NCI-H748 treated with DMSO at 0.1 percent for 48 hours (cell line): ENCODE measurements at places on chromosomes 7 and 10.
A peak's percentile ranks its signal among the peaks of the same experiment; 100 is the strongest.

DNA sequence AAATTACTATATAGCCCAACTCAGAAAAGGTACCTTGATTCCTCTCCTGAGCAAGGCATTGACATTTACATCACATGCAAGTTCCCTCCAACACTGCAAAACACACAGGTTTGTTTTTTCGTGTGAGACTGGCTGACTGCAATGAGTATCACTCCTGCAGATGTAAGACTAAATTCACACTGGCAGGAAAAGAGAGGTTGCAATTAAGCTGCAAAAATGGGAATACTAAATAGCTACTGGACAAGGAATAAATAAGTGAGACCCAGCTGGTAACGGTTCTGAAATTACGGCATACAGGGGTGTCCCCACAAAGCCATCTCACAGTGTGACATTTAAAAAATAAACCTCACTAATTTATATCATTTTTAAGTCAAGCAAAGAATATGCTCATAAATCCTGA is 97.3 kb downstream of the PIP4K2A start:
- no peak for DNase-seq

GRCh38 chr10:4359003-4359402 is 467.0 kb upstream of the AKR1E2 start:
- no peak for DNase-seq

GRCh38 chr10:22259280-22259679 is 41.5 kb upstream of the EBLN1 start:
- no peak for DNase-seq

GRCh38 chr10:78299851-78300468 is 266.3 kb downstream of the RPS24 start:
- no peak for DNase-seq

DNA sequence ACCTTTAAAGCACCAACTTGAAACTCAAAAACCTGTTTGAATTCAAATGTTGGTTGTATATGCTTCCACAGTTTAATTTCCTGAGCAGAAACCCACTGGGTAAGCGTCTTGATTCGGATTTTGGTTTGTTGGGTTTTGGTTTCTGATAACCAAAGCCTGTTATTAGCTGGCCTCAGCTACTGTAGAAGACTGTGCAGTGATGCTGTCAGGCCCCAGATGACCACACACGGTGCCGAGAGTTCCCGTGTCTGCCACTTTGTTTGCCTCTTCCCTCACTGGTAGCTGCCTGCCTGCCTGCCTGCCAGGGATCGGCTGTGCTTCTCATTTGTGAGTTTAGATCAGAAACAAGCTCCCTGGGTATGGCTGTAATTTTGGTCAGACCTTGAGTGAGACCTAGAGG is 5.6 kb downstream of the MDH2 start:
- no peak for DNase-seq

DNA sequence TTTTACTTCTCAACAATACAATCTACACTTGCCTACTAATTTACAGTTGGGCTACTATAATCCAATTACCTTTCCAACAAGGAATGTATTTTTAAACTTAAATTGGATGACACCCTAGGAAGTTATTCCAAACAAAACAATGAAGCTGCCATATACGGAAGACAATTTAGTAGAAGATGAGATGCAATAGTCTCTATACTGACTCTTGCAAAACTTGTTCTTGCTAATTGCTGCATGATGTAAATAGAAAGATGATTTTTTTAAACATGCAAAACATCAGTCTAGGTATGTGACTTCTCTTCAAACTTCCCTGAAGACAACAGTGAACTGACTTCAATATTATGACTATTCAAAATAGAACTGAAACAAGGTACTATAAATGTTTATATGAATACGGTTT is 17.6 kb downstream of the NT5C3A start:
- DNase-seq, result no peak

DNA sequence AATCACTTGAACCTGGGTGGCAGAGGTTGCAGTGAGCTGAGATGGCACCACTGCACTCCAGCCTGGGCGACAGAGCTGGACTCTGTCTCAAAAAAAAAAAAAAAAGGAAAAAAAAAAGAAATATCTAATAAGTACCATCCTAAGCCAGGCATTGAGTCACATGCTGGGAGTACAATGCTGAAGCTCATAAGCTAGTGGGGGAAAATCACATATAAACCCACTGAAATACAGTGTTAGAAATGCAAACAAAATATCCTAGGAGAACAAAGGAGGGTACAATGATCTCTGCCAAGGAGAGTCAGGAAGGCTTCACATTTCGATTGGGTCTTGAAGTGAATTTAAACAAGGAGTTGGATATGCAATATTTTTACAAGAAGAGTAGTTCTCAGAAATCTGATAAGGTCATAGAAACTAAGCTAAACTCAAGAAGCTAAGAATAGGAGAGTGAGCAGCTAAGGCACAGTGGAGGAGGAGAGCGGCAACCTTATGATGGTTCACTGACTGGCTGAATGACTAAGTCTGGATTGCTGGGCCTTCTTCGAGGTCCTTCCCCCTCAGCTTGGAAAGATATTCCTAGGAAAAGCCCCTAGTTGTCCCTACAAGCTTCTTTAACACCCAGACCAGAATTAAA is 115.5 kb downstream of the PHTF2 start:
- DNase-seq, result no peak

GRCh38 chr7:18638594-18639452 is 143.3 kb downstream of the HDAC9 start:
- no peak for DNase-seq

DNA sequence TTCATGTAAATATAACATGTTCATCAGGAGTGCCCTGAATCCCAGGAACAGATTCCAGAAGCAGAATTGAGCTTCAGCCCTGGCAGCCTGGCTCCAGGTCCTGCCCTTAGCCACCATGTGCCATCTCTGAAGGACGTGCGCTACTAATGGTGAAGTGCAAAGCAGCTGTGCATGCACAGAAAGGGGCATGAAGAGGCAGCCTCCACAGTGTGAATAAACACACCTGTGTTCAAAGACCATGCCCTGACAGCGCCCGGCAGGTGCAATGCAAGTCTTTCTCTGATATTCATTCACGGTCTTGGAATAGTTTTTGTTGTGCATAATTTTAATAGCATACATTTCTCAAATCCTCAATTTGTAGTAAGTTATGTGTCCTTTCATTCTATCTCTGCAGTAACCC is 250.4 kb upstream of the TCERG1L start:
- DNase-seq, result peak; percentile 68

GRCh38 chr7:78437118-78437517 is 638.5 kb downstream of the PHTF2 start:
- no peak for DNase-seq

GRCh38 chr7:110623436-110623835 is 467.5 kb upstream of the LRRN3 start:
- no peak for DNase-seq

DNA sequence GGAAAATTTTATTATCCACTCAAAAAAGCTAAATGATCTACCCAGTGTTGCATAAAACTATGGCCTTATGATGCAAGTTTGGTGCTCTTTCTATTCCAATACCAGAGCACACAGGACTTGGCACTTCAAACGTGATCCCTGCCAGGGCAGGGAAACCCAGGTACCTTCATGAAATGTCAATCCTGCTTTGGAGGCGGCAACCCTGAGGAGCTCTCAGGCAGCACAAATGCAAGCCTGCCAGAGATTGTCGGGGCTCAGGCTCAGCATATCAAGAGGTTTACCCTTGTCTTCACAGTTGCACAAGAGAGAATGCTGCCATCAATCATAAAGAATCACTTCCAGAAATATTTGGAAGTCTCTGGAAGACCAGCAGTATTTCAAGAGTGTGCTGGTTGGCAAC is 151.5 kb downstream of the GLI3 start:
- no peak for DNase-seq

GRCh38 chr7:114343949-114344708 is 70.5 kb upstream of the FOXP2 start:
- peak; percentile 98 for DNase-seq

DNA sequence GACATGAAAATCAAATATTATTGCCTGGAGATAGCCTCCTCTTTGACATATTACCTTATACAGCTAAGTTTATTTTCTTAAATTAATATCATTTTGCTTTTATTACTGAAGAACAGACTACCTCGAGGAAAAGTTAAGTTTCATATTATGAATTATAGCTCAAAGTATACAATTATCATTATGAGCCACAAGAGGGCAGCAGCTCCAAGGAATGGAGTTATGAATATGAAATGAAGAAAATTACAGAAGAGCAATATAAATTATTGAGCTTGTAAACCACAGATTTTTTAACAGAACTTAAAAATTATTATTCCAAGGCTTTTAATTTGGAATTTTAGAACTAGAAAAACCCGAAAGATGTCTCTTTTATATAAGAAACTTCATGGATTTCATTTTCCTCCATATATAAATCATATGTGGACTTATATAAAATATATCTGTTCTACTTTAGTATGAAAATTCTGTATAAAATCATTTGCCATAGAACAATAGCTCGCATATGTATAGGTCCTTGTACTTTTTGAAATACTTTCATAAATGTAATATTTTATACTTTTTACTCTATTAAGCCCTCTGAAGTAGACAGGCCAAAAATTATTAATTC is 40.1 kb downstream of the IQUB start:
- peak; percentile 24 for DNase-seq

DNA sequence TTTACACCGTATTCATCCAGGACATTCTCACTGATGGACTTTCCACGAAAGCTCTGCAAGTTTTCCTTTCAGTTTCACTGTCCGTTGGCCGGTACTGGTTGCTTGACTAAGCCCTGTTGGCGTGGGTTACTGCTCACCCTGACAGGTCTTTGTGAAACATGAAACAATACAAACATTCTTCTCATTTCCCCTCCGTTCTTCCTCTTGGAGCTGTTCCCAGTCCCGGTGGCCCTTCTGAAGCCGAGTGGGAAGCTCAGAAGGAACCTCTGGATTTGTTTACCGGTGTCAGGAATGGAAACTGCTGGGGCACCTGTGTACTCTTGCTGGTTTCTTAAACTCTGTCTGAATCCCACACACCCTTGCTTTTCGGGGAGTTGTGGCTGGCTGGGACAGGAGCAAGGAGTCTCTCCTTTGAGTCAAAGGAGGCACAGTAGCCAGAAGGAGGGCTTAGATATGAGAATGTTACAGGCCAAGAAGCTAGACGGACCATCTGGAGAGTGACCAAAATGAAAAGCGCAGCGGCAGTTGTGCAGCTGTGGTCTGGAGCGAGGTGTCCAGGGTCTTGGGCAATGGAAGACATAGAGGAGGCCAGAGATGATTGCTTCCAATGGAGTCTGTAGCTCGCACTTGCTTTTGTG is 45.7 kb downstream of the LYZL2 start:
- DNase-seq, result no peak

DNA sequence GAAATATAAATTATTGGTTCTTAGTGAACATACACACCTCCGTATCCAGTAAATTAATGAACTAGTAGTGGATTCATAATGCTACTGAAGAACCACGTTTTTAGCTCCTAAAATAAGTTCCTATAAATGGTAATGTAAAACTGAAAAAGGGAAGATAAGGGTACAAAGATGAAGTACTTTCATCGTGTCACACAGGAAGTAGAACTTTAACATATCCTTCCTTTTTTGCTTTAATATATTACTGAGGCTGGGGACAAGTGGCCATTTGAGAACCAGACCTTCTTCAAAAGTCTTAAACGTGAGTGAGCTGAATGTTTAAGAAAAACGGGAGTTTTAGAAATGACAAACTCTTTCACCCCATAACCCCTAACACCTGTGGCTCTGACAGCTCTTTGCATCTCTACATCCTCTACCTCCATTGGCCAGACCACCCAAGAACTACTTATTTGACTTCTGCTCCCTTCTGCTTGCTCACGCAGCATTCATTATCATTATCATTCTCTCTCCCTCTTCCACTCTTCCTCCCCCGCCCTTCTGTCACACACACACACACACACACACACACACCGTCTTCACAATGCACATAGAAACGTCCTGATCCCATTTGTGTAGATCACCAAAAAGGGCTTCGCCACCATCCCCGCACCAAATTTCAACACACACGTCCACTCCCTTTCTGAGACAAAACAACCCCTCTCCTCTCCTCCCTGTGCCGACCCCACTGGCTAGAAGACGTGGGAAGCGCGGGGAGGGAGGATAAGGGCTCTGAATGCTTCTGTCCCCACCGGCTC is 677 bp downstream of the SKAP2 start:
- DNase-seq, result peak; percentile 67

GRCh38 chr7:98399890-98400541 is 874 bp downstream of the BAIAP2L1 start:
- no peak for DNase-seq

DNA sequence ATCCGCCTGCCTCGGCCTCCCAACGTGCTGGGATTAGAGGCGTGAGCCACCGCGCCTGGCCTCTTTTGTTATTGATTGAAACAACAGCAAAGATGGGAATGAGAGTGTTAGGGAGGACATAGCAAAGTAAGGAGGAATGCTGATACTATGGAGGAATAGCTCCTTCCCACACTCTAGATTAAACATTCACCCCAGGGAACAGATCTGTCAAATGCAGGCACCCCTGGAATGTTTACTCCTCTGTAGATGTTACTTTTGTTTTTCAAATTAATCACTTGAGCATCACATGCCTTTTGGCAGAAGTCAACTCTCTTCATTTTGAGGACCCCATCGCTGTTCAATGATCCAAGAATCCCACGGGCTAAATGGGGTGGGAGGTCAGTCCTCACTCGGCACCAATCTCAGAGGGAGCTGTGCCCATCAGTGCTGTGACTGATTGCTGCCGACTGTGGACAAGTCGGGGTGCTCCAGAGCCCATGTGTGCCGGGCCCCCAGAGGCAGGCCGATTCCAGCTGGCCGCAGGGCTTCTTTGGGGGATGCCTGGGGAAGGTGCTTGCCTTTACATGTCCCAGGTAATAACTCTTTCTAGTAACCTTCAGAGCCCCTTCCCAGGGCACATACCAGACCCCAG is 10.2 kb upstream of the COBL start:
- no peak for DNase-seq

- DNase-seq, result no peak
These were observed 14.9 kb upstream of the ARPC1B start for GRCh38 chr7:99359465-99360154.
